Endothelial cell of umbilical vein (primary cell): ENCODE measurements at places on chromosomes 12 and 14. TPM values are rescaled to one million over a fixed set of nuclear protein-coding genes. Genes with fewer than 3 reads are reported as not detected.
A peak's percentile ranks its signal among the peaks of the same experiment; 100 is the strongest.

Gene MEG3
- 378 and 436 TPM in 2 replicates for polyA plus RNA-seq

Gene FGF6
- not detected in 2 replicates for polyA plus RNA-seq

Gene IFNG-AS1
- polyA plus RNA-seq: not detected in 2 replicates

Gene GALNT6
- polyA plus RNA-seq: 13.8 and 18.7 TPM in 2 replicates

- DNase-seq: no peak
Measured at GRCh38 chr12:27400856-27401354, 45.6 kb upstream of the SMCO2 start.

DNA sequence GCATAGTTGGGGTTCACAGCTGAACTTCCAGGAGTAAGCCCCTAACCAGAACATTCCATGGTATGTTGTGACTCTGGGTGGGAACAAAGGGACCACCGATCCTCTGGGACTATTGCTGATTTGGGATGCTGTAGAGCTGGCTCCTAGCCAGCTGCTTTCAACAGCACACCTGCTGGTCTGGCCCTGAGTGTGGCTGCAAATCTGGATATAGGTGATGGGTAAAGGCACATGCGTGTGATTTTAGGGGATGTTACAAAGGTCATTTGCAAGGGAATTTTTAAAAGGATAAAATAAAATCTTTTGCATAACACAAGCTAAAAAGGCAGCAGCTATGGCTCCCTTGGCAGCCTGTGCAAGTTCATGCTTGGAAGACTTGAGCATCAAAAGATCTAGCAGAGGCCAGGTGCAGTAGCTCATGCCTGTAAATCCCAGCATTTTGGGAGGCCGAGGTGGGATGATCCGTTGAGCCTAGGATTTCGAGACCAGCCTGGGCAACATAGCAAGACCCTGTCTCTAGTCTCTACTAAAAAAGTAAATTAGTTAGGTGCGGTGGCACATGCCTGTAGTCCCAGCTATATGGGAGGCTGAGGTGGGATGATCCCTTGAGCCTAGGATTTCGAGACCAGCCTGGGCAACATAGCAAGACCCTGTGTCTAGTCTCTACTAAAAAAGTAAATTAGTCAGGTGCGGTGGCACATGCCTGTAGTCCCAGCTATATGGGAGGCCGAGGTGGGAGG is 1.6 kb downstream of the ALDH2 start:
- no peak for DNase-seq

GRCh38 chr12:45315462-45315861 is 99.6 kb downstream of the ANO6 start:
- no peak for DNase-seq

DNA sequence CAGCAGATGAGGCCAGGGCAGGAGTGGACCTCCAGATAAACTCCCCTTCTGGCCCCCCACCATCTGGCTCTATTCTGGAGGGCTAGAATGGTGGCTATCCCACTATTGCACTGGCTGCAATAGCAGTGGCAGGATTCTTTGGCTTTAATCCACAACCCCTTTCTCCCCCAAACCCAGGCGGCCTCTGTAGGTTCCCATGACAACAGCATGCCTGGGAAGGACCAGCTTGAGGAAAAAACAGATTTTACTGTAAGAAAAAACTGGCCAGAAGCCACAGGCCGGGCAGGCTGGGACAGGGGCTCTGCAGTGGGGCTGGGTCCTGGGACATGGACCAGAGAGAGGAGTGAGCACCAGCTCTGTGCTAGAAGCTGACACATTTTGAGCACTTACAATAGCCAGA is 13.6 kb upstream of the ACVR1B start:
- no peak for DNase-seq

GRCh38 chr14:67820428-67820971 is 921 bp downstream of the RAD51B start:
- peak; percentile 24 for DNase-seq

- DNase-seq: no peak
Measured at GRCh38 chr12:45464699-45465098, 248.8 kb downstream of the ANO6 start.

- no peak for DNase-seq
Measured at GRCh38 chr12:87349681-87350080, 679.5 kb downstream of the C12orf50 start.

- no peak for DNase-seq
Measured at GRCh38 chr12:58787021-58787760, 133.1 kb downstream of the LRIG3 start.

DNA sequence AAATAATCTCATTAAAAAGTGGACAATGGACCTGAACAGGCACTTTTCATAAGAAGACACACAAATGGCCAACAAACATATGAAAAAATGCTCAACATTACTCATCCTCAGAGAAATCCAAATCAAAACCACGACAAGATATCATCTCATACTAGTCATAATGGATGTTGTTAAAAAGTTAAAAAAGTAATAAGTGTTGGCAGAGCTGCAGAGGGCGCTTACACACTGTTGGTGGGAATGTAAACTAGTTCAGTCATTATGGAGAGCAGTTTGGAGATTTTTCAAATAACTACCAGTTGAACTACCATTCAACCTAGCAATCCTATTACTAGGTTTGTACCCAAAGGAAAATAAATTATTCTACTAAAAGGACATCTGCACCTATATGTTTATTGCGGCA is 47.2 kb downstream of the FOXG1 start:
- DNase-seq: no peak

GRCh38 chr14:102508410-102508773 is 1.2 kb downstream of the ANKRD9 start:
- no peak for DNase-seq

DNA sequence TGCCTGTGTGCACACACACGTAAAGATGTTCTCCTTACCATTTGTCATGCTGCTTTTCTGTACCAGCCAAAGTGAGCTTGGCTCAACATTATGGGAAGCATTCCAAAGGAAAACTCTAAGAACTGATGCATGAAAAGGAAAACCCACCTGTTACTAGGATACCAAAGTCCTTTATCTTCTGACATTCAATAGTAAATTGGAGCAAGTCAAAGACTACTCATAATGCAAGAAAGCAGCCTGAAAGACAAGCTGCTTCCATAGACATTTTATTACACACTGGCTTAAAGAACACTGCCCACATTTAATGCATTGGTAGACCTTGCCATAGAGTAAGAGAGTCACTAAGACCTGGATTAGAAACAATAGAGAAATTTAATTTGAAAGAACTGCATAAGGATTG is 159.0 kb downstream of the LRIG3 start:
- DNase-seq: no peak

GRCh38 chr12:121131941-121132341 is 735 bp upstream of the P2RX7 start:
- no peak for DNase-seq

- peak; percentile 79 for DNase-seq
Measured at GRCh38 chr14:85308531-85309300, 221.2 kb upstream of the FLRT2 start.

DNA sequence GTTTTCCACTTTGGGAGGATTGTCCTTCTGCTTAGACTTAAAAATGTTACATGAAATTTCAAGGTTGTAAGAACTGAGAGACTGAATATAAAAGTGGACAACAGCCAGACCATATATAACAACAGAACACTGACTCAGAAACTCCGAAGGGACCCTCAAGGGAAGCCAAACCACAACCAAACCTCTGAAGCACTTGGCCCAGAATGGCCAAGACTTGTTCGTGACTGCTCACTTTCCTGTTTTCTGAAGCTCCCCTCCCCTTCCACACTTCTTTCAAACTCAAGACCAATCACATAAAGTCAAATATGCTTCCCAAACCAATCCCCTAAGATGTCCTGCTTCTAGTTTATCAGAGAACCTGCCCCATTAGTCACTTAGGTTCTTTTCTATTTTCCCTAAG is 13.7 kb downstream of the OR6J1 start:
- no peak for DNase-seq

- peak; percentile 75 for DNase-seq
Measured at GRCh38 chr12:7907009-7907408, 29.0 kb downstream of the SLC2A3 start.

DNA sequence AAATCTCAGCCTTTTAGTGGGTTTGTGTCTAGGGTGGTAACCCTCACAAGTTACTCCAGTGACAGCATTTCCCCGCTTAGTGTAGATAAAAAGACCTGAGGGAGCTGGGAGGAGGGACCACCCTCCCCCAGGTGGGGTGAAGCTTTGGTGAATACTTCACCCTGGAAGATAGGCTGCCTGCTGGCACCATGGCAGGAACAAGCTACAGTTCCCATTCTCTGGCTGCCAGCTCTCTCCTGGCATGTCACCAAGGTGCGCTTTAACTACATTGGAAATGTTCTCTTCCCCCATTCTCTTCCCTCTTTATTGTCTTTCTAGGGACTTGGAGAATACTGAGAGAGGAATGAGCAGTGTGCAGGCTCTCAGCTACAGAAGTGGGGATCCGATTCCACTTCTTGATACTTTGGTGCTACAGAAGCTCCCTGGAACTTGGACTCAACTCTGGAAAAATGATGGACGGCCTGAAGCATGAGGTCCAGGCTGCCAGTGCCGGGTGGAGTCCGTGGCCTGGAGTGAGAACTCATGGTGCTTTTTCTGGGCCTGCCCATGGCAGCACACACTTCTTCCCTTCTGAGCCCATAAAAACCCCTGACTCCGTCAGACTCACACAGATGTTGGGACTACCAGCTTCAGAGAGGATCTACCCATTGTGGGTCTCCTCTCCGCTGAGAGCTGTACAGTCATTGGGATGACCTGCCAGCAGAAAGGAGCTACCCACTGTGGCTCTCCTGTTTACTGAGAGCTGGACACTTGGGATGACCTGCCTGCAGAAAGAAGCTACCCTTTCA is 198.0 kb downstream of the ADGRD1 start:
- DNase-seq: no peak

GRCh38 chr12:15276088-15276698 is 46.1 kb upstream of the PTPRO start:
- peak; percentile 52 for DNase-seq

DNA sequence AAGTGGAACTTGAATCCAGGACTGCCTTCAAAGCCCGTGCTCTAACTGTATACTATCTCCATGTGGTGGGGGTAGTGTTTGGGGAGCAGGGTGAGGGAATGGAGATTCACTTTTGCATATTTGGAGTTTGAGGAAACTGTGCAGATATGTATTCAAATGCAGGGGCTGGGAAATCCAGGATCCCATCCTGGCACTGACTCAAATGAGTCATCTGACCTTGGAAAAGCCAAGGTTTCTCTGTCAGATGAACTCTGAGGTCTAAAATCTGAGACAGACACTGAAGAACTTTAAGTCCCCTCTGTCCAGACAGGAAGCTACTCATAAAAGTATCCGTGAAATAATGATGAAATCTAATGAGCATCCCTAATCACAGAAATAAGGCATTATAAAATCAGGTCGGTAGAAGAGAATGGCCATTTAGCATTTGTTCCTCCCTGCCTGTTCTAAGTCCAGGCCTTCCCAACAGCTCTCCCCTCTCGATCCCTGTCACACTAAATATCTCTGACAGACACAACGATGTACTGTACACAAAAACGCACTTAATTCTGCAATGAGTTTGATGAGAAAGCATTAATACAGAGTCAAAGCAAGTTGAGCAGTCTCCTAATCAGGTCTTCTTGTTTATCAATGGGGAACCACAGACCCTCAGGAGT is 14.4 kb downstream of the NIN start:
- peak; percentile 73 for DNase-seq

- no peak for DNase-seq
Measured at GRCh38 chr14:104545942-104546501, 33.5 kb upstream of the C14orf180 start.
